Ascending aorta (tissue), 2 donors: ENCODE measurements at places on chromosomes 13 and 19.

- no peak for DNase-seq
These were observed 697.5 kb upstream of the PCDH20 start for GRCh38 chr13:62113179-62113578.

GRCh38 chr19:50932018-50932689, 20.7 kb downstream of the KLK5 start:
- DNase-seq, result no peak

DNA sequence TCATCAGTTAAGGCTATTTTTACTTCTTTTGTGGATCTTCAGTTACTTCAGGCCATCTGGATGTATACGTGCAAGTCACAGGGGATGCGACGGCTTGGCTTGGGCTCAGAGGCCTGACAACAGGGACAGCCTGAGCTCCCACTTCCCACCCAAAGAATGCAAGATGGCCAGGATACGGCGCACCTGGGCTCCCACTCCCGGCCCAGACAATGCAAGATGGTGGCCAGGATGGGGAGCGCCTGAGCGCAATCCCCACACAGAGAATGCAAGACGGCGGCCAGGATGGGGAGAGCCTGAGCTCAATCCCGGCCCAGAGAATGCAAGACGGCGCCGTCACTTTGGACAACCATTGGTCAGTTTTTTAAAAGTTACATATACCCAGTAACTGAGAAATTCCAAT, 25.3 kb upstream of the MIER2 start:
- no peak for DNase-seq

DNA sequence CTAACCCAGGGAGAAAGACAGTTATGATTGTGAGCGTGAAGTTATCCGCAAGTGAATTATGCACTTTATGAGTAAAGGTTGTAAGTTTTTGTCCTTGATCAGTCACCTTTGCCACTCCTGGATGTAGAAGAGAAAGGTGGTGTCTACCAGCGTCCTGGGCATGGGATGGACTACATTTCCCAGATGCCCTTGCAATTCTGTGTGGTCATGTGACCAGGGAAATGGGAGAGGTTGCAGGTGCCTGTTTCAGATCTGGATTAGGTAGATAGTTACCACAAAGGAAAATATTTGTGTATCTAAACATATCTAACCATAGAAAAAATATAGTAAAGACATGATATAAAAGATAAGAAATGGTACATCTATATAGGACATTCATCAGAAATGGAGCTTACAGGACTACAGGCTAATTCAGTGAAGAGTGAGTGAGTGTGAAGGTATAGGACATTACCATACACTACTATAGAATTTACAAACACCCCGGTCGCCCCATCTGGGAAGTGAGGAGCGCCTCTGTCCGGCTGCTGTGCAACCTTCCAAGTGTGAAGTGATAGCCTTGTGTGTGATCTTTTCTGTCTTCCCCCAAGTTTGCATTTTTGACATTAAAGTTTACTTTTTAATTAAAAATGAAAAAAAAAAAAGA, 51.6 kb upstream of the CACNA1A start:
- no peak for DNase-seq

- DNase-seq, result no peak
These were observed 60.9 kb downstream of the THSD1 start for GRCh38 chr13:52345048-52345447.
